ENCODE measurements at places on chromosomes 1 and 21.

- no peak overlapping the region for H3K4me3 ChIP-seq
- no peak for DNase-seq
- peaks cover 11% of the 10 kb centered on the region for H3K4me1 ChIP-seq
- H3K36me3 ChIP-seq = no peaks in the 10 kb centered on the region
These were observed 53.4 kb upstream of the RPL11 start for GRCh38 chr1:23638188-23638619.

DNA sequence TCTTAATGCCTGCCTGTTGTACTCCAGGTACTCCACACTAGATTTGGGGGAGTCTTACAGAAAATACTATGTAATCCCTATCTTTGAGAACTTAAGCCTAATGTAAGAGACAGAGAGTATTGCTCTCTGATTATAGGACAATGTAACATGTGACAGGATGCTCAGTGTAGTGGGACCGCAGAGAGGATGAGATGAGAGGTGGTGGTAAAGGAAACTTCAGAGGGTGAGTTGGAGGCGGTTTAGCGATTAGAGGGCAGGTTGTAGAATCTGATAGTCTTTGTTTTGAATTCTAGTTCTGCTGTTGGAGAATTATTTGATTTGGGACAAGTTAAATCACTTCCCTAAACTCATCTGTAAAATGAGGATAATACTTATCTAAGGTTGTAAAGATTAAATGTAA is 5.4 kb downstream of the SOAT1 start:
- no peak overlapping the region for H3K4me3 ChIP-seq
- no peak overlapping the region for H3K27ac ChIP-seq
- no peak for DNase-seq
- peaks cover 7% of the 10 kb centered on the region for H3K4me1 ChIP-seq

- H3K27ac ChIP-seq = peak overlapping the region; percentile 94
- no peak overlapping the region for H3K4me3 ChIP-seq
- no peaks in the 10 kb centered on the region for H3K36me3 ChIP-seq
- H3K4me1 ChIP-seq = peaks cover 96% of the 10 kb centered on the region
These were observed 22.6 kb upstream of the A3GALT2 start for GRCh38 chr1:33343539-33343938.

GRCh38 chr1:3514404-3514803 is 59.9 kb downstream of the ARHGEF16 start:
- no peak overlapping the region for H3K4me3 ChIP-seq
- no peaks in the 10 kb centered on the region for H3K36me3 ChIP-seq
- no peaks in the 10 kb centered on the region for H3K27me3 ChIP-seq

DNA sequence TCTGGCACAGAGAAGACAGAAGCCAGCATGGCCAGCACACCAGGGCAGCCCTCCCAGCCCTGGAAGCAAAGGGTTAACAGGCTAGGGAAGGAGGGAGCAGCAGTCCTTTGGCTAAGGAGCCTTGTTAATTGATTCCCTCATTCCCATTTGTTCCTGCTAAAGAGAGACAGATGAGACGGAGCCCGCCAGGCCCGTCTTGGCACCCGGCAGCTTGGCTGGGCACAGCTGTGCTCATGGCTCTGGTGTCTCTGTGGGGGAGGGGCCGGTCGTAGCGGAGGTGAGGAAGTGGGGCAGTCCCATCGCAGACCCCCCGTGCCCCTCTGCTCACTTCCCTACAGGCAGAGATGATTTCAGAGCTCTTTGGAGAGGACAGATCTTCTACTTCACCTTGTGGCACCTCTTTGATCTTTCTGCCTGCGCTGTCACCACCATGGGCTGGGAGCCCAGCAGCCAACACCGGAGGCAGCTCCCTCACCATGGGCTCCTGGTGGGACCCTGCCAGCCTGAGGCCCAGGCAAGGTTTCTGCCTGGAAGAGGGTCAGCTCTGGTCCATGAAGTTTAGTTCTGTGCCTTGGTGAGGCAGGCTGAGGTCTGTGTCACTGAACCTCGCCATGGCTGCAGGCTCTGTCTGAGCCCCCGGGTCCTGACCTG is 38.0 kb downstream of the FOXO6 start:
- no peaks in the 10 kb centered on the region for H3K4me1 ChIP-seq
- no peaks in the 10 kb centered on the region for H3K27me3 ChIP-seq
- no peak overlapping the region for H3K27ac ChIP-seq
- no peak for DNase-seq
- no peak overlapping the region for H3K4me3 ChIP-seq
- H3K36me3 ChIP-seq = no peaks in the 10 kb centered on the region

DNA sequence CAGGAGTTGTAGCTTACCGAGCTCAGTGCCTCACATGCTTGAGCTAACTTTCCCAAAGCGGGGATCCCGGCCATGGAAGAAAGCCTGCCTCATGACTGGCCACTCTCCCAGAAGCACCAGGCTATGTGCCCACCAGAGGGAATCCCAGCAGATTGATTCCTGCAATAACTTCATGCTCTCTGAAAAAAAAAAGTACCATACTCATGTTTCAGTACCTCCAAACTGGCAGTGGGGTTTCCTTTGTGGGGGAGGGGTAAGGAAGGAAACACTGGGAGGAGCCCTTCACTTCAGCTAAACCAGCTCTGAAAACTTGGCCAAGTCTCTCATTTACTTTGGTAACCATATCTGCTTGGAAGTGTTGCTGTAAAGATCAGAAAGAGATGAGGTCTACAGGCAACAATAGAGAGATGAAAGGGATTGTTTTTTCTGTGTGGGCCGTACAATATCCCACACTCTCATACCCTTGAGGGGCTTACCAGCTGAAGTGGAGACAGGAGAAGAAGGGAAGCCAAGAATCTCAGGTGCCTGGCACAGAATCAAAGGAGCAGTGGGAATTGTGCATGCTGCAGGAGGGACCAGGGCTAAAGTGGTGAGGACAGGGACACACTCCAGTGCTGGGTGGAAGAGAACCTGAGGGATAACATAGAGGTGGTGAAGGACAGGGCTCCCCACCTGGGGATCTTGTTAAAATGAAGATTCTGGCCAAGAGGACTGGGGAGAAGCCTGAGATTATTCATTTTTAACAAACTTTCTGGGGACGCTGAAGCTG is 42.4 kb upstream of the TACSTD2 start:
- H3K4me1 ChIP-seq = peaks cover 23% of the 10 kb centered on the region
- H3K27ac ChIP-seq = no peak overlapping the region
- no peak for DNase-seq
- no peaks in the 10 kb centered on the region for H3K27me3 ChIP-seq
- no peaks in the 10 kb centered on the region for H3K36me3 ChIP-seq

- DNase-seq = peak; percentile 71
- H3K27me3 ChIP-seq = no peaks in the 10 kb centered on the region
- H3K4me1 ChIP-seq = peaks cover 9% of the 10 kb centered on the region
- H3K36me3 ChIP-seq = no peaks in the 10 kb centered on the region
- peak overlapping the region; percentile 80 for H3K27ac ChIP-seq
These were observed 509 bp downstream of the GDAP2 start for GRCh38 chr1:117928881-117929342.

GRCh38 chr1:10782491-10783244 is 13.8 kb downstream of the CASZ1 start:
- H3K27ac ChIP-seq = no peak overlapping the region
- no peaks in the 10 kb centered on the region for H3K36me3 ChIP-seq
- H3K4me3 ChIP-seq = no peak overlapping the region
- H3K4me1 ChIP-seq = peaks cover 7% of the 10 kb centered on the region
- DNase-seq = no peak
- no peaks in the 10 kb centered on the region for H3K27me3 ChIP-seq

DNA sequence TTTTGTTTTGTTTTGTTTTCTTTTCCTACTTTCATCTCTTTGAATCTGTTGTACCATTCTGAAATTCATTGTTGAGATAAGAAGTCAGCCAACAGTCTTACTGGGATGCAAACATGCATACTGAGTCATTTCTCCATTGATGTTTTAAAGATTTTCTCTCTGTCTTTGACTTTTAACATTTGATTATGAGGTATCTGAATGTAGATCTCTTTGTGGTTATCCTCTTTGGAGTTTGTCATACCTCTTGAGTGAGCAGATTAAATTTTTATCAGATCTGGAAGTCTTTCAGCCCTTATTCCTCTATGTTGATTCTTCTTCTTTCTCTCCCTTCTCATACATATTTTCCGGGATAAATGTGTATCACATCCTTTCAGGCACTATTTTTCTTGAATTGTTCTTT is 406.9 kb upstream of the NCAM2 start:
- H3K4me3 ChIP-seq = no peak overlapping the region
- H3K36me3 ChIP-seq = no peaks in the 10 kb centered on the region
- no peak for DNase-seq
- H3K27me3 ChIP-seq = no peaks in the 10 kb centered on the region

- no peak overlapping the region for H3K4me3 ChIP-seq
- peak; percentile 35 for DNase-seq
- no peaks in the 10 kb centered on the region for H3K4me1 ChIP-seq
- no peaks in the 10 kb centered on the region for H3K36me3 ChIP-seq
These were observed 9.9 kb upstream of the COG2 start for GRCh38 chr1:230632273-230632873.

DNA sequence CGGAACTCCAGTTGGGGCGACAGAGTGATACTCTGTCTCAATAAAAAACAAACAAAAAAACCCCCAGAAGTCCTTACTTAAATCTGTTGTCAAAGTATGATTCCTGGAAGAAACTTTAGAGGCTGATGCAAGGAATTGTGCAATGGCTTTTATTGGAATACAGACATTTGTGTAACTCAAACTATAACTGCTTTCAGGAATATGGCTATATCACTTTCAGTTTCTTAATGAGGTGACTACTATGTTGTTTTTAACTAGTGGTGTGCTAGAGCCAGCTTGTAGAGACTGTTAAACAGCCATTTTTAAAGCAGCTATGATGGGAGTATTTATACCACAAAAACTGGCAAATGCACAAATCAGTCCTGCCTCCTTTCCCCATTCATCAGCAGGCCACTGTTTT is 22.7 kb upstream of the DNAJC28 start:
- peaks cover 41% of the 10 kb centered on the region for H3K36me3 ChIP-seq
- no peak for DNase-seq
- no peaks in the 10 kb centered on the region for H3K27me3 ChIP-seq
- H3K27ac ChIP-seq = no peak overlapping the region
- H3K4me3 ChIP-seq = no peak overlapping the region

DNA sequence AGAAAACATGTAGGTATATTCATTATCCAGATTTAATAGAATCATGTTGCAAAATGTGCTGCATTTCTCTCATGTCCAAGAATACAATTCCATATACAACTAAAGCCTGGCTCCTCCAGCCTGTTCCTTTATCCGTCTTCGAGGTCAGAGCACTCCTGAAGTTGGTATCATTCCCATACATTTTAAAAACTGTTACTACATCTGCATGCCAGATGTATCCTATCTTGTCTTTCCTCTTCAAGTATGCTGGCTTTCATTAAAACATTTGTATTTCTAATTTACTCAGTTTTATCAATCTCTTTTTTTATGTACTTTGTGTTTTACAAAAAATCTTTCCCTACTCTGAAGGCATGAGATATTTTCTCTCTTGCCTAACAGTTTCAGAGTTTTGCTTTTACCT is 536.6 kb upstream of the USP24 start:
- H3K4me1 ChIP-seq = no peaks in the 10 kb centered on the region
- H3K27me3 ChIP-seq = no peaks in the 10 kb centered on the region
- H3K36me3 ChIP-seq = no peaks in the 10 kb centered on the region
- no peak for DNase-seq

DNA sequence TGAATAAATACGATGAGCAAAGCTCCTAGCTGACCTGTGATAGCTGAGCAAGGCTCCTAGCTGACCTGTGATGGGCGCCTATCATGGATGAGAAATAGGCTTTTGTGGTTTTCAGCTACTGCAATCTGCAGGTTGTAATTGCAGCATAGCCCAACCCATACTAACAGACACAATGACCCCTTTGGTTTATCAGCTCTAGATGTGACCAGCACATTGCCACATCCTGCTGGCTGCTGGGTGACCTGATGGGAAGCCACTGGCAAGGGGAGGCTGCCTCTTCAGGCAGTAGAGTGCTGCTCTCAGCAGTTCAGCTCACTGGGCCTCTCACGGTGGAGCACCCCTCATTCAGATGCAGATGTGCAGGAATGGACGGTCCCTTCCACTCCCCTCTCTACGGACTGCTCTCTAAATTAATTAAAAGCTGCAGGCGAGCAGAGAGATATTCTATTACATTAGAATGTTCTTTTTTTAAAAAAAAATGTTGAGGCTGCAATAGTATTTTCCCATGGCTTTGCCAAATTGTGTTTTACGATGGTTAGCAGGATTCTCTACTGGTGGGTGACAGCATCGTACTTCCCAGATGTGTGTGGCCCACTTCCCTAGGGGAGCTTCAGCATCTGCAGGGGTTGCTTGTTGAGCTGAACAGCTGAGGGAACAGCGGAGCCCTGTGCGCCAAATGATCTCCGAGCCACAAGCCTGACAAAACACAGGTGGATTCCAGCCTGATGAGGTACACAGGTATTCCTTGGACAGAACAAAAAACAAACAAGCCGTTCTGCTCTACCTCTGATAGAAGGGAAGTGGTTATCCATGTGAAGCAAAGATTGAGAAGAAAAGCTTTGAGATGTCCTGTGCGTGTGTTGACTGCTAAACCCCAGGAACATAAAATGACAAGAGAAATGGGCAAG is 65.0 kb downstream of the SYT6 start:
- no peak for DNase-seq
- H3K36me3 ChIP-seq = no peaks in the 10 kb centered on the region
- no peaks in the 10 kb centered on the region for H3K27me3 ChIP-seq
- H3K27ac ChIP-seq = no peak overlapping the region
- H3K4me3 ChIP-seq = no peak overlapping the region
- no peaks in the 10 kb centered on the region for H3K4me1 ChIP-seq

DNA sequence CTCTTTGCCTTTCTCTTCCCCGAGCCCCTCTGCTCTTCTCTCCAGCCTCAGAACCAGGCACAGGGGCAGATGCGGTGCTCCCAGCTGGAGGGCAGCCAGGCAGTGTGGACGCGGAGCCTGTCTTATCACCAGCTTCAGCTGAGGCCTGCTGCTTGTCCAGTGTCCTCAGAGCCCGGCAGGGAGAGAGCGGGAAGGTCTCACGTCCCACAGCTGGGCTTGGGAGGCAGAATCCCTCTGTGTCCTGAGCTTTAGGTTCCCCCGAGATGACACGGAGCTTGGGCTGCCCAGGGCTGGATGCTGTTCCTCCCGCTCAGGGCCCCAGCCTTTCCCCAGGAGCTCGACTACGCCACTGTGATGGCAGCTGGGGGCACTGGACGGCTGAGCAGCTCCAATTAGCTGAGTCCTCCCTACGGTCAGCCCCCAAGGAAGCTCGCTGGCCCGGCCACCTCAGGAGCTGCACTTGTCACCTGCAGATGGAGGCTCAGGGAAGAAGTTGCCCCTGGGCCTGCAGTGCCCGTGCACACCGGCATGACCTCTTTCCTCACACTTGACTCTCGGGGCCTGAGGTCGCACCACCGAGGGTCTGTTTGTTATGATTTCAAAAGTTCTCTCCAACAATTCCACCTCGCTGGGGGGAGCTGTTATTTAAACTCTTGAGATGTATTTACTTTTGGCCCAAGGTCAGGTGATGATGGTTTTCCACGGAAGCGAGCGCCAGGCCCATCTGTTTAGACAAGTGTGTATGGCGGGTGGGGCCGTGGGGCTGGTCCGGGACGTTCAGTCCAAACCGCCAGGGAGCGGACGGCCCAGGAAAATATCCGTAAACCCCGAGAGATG is 127.3 kb downstream of the SIK1 start:
- H3K27me3 ChIP-seq = no peaks in the 10 kb centered on the region
- no peak overlapping the region for H3K27ac ChIP-seq
- H3K4me3 ChIP-seq = no peak overlapping the region
- no peaks in the 10 kb centered on the region for H3K36me3 ChIP-seq
- no peaks in the 10 kb centered on the region for H3K4me1 ChIP-seq
- DNase-seq = no peak

GRCh38 chr21:34916446-34916845 is 132.7 kb downstream of the RUNX1 start:
- H3K36me3 ChIP-seq = no peaks in the 10 kb centered on the region
- H3K4me1 ChIP-seq = no peaks in the 10 kb centered on the region
- no peak for DNase-seq
- no peak overlapping the region for H3K4me3 ChIP-seq
- no peak overlapping the region for H3K27ac ChIP-seq
- H3K27me3 ChIP-seq = no peaks in the 10 kb centered on the region

- H3K27me3 ChIP-seq = no peaks in the 10 kb centered on the region
- no peaks in the 10 kb centered on the region for H3K4me1 ChIP-seq
These were observed 14.4 kb upstream of the SAMSN1 start for GRCh38 chr21:14560555-14560954.
